Body of pancreas (tissue), 4 donors: ENCODE measurements at places on chromosomes 4 and X. TPM values are rescaled to one million over a fixed set of nuclear protein-coding genes. Genes with fewer than 3 reads are reported as not detected.

USP46 gene
- total RNA-seq: 6.7 TPM

MGST2 gene
- 23.4 TPM for total RNA-seq

RGN gene
- total RNA-seq: 20.8 TPM

TMEM144 gene
- total RNA-seq: 13.0 TPM

SYN1 gene
- total RNA-seq: 4.0 TPM

XK gene
- 9.6 TPM for total RNA-seq

NSG1 gene
- total RNA-seq: 1.3 TPM

CXCL6 gene
- 10.1 TPM for total RNA-seq

DNA sequence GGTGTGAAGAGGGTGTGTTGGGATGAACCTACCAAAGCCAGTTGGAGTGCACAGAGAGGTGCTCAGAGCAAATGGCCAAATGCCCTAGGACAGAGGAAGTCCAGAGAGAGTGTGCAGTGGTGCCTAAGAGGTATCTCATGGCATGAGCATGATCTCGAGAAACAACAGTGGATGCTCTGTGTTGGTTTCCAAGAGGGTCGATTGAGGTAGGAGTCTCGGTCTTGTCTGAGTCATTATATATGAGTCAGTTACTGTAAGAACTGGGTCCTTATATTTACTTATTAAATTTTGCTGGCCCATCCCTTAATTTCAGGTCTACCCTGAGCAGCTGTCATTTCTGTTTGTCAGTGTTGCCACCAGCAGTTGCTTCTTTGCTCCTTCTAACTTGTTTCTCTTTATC lies 86.6 kb upstream of the TMEM150C start:
- H3K4me3 ChIP-seq: no peak overlapping the region
- no peak for DNase-seq
- peaks cover 6% of the 10 kb centered on the region for H3K4me1 ChIP-seq
- H3K27ac ChIP-seq: no peak overlapping the region

DNA sequence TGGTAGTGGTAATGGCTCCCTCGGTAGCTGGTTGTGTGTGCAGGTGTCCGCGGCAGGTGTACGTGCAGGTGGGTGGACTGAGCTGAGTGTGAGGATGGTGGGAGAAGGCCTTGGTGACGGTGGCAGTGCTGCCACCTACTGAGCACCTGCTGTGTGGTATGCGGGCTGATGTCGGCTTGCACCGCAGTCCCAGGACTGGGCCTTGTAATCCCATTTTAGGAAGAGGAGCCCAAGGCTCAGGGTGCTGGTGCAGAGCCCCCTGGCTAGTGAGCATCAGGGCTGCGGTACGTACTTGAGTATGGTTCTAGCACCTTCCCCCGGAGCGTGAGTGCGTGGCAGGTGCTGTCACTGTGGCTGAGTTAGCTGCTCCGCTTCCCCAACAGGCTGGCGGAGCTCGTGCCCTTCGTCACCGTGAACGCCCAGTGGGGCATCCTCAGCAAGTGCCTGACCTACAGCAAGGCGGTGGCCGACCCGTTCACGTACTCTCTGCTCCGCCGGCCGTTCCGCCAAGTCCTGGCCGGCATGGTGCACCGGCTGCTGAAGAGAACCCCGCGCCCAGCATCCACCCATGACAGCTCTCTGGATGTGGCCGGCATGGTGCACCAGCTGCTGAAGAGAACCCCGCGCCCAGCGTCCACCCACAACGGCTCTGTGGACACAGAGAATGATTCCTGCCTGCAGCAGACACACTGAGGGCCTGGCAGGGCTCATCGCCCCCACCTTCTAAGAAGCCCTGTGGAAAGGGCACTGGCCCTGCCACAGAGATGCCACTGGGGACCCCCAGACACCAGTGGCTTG lies 5.7 kb upstream of the CPZ start:
- H3K4me3 ChIP-seq: no peak overlapping the region
- DNase-seq: no peak
- no peaks in the 10 kb centered on the region for H3K36me3 ChIP-seq

GRCh38 chrX:42241421-42241820 lies 318.1 kb upstream of the CASK start:
- H3K27me3 ChIP-seq: no peaks in the 10 kb centered on the region
- no peak overlapping the region for H3K27ac ChIP-seq
- DNase-seq: no peak
- H3K36me3 ChIP-seq: no peaks in the 10 kb centered on the region
- H3K4me3 ChIP-seq: no peak overlapping the region
- no peaks in the 10 kb centered on the region for H3K4me1 ChIP-seq

GRCh38 chr4:45409536-45409935 lies 683.2 kb upstream of the GNPDA2 start:
- no peak overlapping the region for H3K27ac ChIP-seq
- DNase-seq: no peak
- H3K27me3 ChIP-seq: no peaks in the 10 kb centered on the region

- no peaks in the 10 kb centered on the region for H3K36me3 ChIP-seq
- H3K27me3 ChIP-seq: no peaks in the 10 kb centered on the region
- peaks cover 15% of the 10 kb centered on the region for H3K4me1 ChIP-seq
- H3K27ac ChIP-seq: no peak overlapping the region
- H3K4me3 ChIP-seq: no peak overlapping the region
These were observed 191.9 kb downstream of the MAB21L2 start for GRCh38 chr4:150773729-150774449.

GRCh38 chr4:38857354-38858096 lies 908 bp upstream of the TLR6 start:
- peaks cover 6% of the 10 kb centered on the region for H3K4me1 ChIP-seq
- H3K4me3 ChIP-seq: no peak overlapping the region
- H3K36me3 ChIP-seq: no peaks in the 10 kb centered on the region
- no peak for DNase-seq

DNA sequence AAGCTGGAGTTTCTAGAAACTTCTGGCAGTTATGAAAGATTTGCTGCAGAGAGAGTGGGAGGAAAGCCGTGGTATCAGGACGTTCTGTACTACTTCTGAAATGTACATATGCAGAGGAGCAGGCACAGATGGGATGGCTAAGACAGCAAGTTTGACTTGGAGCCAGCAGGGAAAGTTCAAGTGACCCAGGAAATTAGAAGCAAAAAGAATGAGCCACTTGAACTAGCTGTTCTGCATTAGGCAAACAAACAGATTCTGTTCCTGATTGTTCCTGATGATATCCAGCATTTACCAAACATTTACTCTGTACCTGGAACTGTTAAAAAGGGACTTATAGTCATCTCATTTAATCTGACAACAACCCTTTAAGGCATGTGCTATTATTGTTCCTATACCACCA lies 41.4 kb upstream of the CXCL13 start:
- no peak overlapping the region for H3K4me3 ChIP-seq
- H3K27me3 ChIP-seq: no peaks in the 10 kb centered on the region
- peaks cover 44% of the 10 kb centered on the region for H3K4me1 ChIP-seq
- H3K36me3 ChIP-seq: no peaks in the 10 kb centered on the region
- peak overlapping the region; percentile 68 for H3K27ac ChIP-seq

- no peak overlapping the region for H3K4me3 ChIP-seq
- no peak overlapping the region for H3K27ac ChIP-seq
- peak; percentile 25 for DNase-seq
- no peaks in the 10 kb centered on the region for H3K4me1 ChIP-seq
These were observed 136.1 kb upstream of the MID1 start for GRCh38 chrX:10756441-10756840.

GRCh38 chr4:153419673-153420278 lies 46.4 kb upstream of the TMEM131L start:
- no peaks in the 10 kb centered on the region for H3K4me1 ChIP-seq
- H3K36me3 ChIP-seq: no peaks in the 10 kb centered on the region
- H3K27ac ChIP-seq: no peak overlapping the region
- no peak overlapping the region for H3K4me3 ChIP-seq

DNA sequence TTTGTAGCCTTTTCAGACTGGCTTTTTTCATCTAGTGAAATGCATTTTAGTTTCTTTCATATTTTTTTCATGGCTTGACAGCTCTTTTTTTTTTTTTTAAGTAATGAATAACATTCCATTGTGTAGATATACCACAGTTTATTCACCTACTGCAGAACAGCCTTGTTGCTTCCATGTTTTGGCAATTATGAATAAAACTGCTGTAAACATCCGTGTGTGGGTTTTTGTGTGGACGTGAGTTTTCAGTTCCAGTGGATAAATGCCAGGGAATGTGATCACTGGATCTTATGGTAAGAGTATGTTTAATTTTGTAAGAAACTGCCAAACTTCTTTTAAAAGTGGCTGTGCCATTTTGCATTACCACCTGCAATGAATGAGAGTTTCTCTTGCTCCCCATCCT lies 160.8 kb downstream of the SOWAHB start:
- H3K36me3 ChIP-seq: peaks cover 2% of the 10 kb centered on the region
- no peaks in the 10 kb centered on the region for H3K27me3 ChIP-seq
- no peak for DNase-seq
- peaks cover 12% of the 10 kb centered on the region for H3K4me1 ChIP-seq
- no peak overlapping the region for H3K4me3 ChIP-seq
- no peak overlapping the region for H3K27ac ChIP-seq

GRCh38 chr4:159002950-159003349 lies 99.9 kb upstream of the RAPGEF2 start:
- no peak for DNase-seq
- no peaks in the 10 kb centered on the region for H3K36me3 ChIP-seq
- H3K4me1 ChIP-seq: no peaks in the 10 kb centered on the region
- H3K4me3 ChIP-seq: no peak overlapping the region
- H3K27ac ChIP-seq: no peak overlapping the region

- DNase-seq: no peak
- no peaks in the 10 kb centered on the region for H3K4me1 ChIP-seq
- H3K27ac ChIP-seq: no peak overlapping the region
- no peaks in the 10 kb centered on the region for H3K36me3 ChIP-seq
These were observed 37.0 kb upstream of the NUDT6 start for GRCh38 chr4:122959441-122959840.

- H3K36me3 ChIP-seq: no peaks in the 10 kb centered on the region
- peak; percentile 37 for DNase-seq
- no peak overlapping the region for H3K4me3 ChIP-seq
- no peaks in the 10 kb centered on the region for H3K4me1 ChIP-seq
These were observed 146.4 kb downstream of the GPC3 start for GRCh38 chrX:133838761-133839676.

- DNase-seq: no peak
- H3K4me3 ChIP-seq: no peak overlapping the region
- H3K4me1 ChIP-seq: no peaks in the 10 kb centered on the region
- H3K36me3 ChIP-seq: no peaks in the 10 kb centered on the region
- no peaks in the 10 kb centered on the region for H3K27me3 ChIP-seq
- no peak overlapping the region for H3K27ac ChIP-seq
These were observed 117.1 kb downstream of the SPANXA1 start for GRCh38 chrX:141467442-141467841.

GRCh38 chr4:116829187-116829586 lies 256.2 kb downstream of the TRAM1L1 start:
- H3K36me3 ChIP-seq: no peaks in the 10 kb centered on the region
- H3K27ac ChIP-seq: no peak overlapping the region
- no peaks in the 10 kb centered on the region for H3K4me1 ChIP-seq
- H3K4me3 ChIP-seq: no peak overlapping the region
- no peak for DNase-seq

DNA sequence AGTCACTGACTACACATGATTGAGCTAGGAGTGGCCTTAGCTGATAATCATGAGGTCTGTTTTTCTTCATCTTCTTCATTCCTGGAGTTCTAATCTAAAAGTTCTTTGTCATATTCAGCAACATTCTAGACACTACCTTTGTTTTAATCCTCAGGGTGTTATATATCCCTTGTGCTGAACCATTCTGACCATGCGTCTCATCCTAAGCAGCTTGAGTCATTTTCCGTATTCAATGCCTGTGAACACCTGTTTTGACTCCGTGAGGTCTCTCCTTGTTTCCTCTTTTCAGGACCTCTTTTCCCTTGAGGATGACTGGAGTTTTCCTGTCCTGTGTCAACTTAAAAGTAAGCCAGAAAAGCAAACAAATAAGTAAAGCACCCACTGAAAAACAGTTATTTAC lies 597.9 kb downstream of the GBA3 start:
- H3K4me3 ChIP-seq: no peak overlapping the region
- H3K36me3 ChIP-seq: no peaks in the 10 kb centered on the region
- H3K4me1 ChIP-seq: no peaks in the 10 kb centered on the region

DNA sequence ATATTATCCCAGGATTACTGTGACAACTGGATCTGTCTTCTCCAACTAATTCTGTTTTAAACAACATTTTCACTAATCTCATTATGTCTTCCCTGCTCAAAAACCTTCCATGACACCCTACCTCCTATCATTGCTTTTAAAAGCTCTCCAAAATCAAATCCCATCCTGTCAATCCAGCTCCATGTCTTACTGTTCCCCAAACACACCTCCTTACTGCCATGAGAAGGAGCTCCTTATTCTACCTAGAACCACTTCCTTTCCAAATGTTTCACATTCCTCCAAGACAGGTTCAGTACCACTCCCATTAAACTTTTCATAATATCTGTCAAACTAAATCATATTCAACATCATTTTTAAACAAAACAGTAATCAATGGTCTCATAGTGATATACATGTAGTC lies 66.9 kb upstream of the WDR17 start:
- H3K36me3 ChIP-seq: no peaks in the 10 kb centered on the region
- no peak for DNase-seq
- H3K4me1 ChIP-seq: peaks cover 17% of the 10 kb centered on the region
- H3K4me3 ChIP-seq: no peak overlapping the region

DNA sequence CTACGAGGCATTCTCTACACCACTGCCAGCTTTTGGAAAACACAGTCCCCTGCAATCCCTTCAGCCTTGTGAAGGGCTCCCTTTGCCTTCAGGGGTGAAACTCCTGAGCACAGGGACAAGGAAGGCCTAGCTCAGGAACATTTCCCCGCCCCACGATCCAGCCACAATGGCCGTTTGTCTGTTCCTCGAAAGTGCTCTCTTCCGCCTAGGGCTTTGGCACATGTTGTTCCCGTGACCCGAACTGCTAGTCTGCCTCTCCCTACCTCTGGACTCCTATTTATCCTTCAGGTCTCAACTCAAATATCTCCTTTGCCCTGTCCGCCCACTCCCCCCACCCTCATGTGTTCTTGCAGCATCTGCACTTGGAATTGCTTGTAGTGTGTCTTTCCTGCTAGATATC lies 12.1 kb downstream of the FGD1 start:
- H3K4me3 ChIP-seq: no peak overlapping the region
- no peak for DNase-seq
- H3K27me3 ChIP-seq: no peaks in the 10 kb centered on the region
- H3K27ac ChIP-seq: no peak overlapping the region

DNA sequence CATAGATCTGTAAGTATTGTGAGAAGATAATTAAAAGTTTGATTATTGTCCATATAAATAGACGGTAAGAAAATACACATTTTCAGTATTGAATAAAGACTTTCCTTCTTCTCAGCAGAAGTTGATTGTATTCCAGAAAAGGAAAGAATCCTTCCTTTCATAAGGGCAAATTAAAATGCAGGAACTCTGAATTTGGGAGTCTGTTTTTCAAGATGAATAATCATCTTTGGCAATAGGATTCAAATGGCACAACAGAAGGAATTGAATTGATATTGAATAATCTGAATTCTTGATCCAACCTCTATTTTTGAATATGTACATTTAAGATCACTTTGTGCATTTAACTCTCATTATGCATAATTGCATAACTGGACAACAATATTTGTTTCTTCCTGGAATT lies 149.3 kb downstream of the DMD start:
- H3K27ac ChIP-seq: no peak overlapping the region
- H3K4me1 ChIP-seq: no peaks in the 10 kb centered on the region
- H3K36me3 ChIP-seq: no peaks in the 10 kb centered on the region
- DNase-seq: no peak

- no peak for DNase-seq
- no peaks in the 10 kb centered on the region for H3K4me1 ChIP-seq
- no peaks in the 10 kb centered on the region for H3K27me3 ChIP-seq
- H3K36me3 ChIP-seq: no peaks in the 10 kb centered on the region
These were observed 19.8 kb upstream of the PHKA2 start for GRCh38 chrX:19003756-19004155.
